ENCODE measurements at places on chromosomes 11 and 22.

GRCh38 chr22:44907765-44908737 is 101.8 kb downstream of the PHF21B start:
- no peak for DNase-seq

- DNase-seq, result no peak
These were observed 8.5 kb downstream of the BACE1-AS start for GRCh38 chr11:117299351-117300282.

DNA sequence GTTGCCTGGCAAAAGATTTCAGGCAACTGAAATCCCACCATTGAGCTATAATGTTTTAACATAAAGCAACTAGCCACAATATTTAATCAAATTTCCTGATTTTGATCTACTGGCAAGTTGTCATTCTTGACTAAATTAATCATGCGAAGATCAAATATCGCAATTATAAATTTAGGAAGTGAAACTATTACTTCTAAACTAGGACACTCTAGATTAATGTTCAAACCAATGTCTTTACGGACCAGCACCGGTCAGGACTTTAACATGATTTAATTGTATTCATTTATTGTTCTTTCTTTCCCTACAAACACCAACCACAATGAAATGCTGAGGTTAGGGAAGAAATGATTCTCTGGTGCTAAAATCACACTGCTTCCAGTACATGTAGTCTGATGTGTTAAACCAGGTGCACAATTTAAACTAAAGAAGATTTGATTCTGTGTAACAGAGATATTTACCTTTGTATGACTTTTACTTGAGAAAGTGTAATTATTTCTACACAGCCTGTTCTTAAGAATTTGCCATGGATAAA is 14.9 kb downstream of the GAS2 start:
- no peak for DNase-seq

GRCh38 chr11:58914821-58915543 is 24.3 kb upstream of the GLYATL1 start:
- DNase-seq, result no peak

DNA sequence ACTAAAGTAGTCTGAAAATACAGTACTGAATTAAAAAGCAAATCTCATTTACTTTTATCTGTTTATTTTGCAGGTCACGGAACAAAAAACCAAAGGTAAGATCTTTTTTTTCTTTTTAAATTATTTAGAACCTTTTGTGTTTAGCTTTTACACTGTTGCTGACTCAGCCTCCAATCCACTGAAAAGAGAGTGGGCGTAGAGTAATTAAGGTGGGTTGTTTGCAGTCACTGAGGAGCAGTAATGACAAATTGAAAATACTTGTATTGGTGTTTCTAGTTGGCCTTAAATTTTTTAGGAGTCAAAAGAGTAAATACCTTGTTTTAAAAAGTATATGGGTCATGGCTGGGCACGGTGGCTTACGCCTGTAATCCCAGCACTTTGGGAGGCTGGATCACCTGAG is 73.4 kb downstream of the TNRC6B start:
- DNase-seq, result no peak

DNA sequence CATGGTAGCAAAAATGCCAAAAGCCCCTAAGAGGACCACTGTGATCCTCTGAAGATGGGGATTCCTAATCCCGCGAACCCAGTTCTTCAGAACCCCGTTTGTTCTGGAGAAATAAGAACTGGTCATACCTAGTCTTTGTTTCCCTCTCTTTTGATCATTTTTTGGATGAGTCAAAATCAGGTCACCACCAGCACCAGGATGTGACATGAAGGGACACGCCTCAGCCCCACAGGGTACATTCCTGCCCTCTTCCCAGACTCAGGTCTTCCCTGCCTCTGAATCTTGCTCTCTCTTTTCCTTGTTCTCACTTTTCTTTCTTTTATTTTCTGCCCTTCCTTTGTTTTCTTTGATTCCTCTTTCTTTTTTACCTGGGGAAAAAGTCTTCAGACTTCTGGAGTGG is 14.6 kb upstream of the ANO1 start:
- no peak for DNase-seq

DNA sequence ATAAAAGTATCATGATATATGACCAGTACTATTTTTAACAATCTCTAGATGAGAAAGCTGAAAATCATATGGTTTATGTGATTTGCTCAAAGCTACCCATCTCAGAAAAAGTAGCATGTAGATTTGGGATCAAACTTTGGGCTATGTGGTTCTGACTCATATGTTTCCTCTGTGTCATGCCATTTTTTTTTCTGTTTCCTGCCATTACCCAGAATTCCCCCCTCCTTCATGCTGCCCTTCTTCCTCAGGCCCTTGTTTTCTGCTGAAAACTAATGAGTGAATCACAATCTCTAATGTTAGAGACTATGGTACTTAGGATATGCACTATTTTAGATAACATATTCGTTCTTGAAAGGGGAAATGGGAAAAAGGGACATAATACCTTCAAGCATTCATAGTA is 80.7 kb downstream of the JRKL start:
- DNase-seq, result no peak

DNA sequence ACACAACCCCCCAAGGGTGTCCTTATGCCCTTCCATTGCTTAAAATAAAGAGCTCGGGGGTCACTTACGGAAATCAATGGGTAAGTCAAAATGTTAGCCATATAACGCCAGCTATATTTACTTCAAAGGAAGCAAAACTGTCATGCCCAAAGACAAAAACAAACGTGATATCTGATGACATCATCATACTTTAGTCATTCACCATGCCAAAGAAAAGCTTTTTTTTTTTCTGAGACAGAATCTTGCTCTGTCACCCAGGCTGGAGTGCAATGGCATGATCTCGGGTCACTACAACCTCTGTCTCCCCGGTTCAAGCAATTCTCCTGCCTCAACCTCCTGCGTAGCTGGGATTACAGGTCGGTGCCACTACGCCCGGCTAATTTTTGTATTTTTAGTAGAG is 47.7 kb upstream of the SC5D start:
- DNase-seq, result no peak

DNA sequence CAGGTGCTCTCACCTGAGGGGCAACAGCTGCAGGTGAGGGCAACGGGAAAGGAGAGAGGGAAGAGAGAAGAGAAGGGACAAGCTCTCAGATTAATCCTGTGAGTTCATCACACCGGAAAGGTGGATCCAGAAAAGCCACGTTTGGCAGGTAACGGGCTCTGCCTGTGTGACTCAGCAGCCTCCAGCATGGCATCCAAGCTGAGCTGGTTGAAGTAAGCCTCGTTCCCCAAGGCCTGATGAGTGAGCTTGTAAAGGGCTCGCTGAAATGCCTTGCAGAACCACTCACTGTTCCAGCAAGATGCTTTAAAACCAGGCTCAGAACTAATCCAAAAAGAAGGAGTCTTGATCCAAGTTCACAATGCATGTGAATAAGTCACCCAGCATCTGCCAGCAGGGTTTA is 206.9 kb upstream of the TMEM45B start:
- no peak for DNase-seq

DNA sequence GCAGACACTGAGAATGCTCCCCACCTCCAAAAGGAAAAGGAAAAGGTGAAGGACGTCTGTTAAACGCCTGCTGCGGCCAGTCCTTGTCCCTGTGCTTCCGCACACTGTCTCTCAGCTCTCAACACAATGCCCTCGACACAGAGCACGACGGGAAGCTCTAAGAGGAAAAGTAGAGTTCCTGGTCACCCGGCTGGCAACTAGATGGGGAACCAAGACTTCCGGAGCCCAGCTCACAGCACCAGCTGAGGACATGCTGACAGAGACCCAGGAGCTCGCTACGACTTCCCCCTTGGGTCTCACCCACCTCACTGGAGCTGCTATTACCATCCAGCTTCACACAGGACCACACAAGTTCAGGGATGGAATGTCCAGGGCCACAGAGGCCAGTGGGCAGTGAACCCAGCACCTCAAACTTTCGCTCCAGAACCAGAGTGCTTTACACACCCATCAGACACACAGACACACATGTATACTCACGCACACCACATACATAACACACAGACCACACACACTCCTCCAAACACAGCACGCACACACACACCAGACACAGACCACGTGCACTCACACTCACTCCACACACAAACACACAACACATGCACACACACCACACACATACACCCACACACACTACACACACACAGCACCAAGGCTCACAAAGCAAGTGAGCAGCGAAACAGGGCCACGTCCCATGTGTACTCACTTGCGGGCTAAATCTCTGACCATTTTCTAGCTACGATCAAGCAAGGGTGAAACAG is 9.6 kb downstream of the SULT4A1 start:
- DNase-seq, result no peak

- peak; percentile 12 for DNase-seq
These were observed 20.7 kb upstream of the NAV2 start for GRCh38 chr11:19691815-19692500.

- no peak for DNase-seq
These were observed 83.8 kb upstream of the ATXN10 start for GRCh38 chr22:45587638-45588505.

- no peak for DNase-seq
These were observed 15.0 kb upstream of the PRR5 start for GRCh38 chr22:44686873-44687600.

- no peak for DNase-seq
These were observed 1350.5 kb downstream of the TBC1D22A start for GRCh38 chr22:48112687-48113521.

DNA sequence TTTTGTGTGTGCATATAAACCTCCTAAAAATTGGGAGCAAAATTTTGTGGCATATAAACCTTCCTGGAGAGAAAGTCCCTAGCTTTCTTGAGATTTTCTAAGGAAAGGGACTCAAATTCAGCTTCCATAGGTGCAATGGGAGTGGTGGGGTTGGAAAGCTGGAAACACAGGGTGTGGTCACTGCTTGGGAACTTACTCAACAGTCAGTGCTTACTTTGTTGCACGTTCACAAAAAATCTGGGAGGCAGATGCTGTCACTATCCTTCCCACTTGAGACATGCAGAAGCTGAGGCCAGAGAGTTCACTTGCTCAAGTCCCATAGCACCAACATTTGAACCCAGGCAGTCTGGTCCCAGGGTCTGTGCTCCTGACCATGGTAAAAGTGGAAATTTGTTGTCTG is 3.9 kb upstream of the CATSPERZ start:
- no peak for DNase-seq

DNA sequence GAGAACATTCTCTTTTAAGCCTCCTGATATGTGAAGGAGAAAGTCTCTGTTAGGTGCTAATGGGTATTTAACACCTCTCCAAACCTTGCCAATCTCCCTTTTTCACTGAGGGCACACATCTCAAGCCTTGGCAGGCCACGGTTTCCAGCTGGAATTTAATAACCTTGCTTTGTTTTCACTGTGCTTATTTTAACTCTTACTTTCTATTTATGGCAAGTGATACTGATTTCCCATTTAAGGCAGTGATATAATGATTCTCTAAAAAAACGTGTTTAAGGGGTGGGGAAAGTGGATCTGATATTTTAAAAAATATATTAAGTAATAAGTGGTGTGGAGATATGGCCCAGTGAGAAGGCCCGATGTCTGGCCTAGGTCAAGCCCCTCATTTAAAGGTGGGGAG is 1.1 kb upstream of the RASD2 start:
- DNase-seq, result no peak

DNA sequence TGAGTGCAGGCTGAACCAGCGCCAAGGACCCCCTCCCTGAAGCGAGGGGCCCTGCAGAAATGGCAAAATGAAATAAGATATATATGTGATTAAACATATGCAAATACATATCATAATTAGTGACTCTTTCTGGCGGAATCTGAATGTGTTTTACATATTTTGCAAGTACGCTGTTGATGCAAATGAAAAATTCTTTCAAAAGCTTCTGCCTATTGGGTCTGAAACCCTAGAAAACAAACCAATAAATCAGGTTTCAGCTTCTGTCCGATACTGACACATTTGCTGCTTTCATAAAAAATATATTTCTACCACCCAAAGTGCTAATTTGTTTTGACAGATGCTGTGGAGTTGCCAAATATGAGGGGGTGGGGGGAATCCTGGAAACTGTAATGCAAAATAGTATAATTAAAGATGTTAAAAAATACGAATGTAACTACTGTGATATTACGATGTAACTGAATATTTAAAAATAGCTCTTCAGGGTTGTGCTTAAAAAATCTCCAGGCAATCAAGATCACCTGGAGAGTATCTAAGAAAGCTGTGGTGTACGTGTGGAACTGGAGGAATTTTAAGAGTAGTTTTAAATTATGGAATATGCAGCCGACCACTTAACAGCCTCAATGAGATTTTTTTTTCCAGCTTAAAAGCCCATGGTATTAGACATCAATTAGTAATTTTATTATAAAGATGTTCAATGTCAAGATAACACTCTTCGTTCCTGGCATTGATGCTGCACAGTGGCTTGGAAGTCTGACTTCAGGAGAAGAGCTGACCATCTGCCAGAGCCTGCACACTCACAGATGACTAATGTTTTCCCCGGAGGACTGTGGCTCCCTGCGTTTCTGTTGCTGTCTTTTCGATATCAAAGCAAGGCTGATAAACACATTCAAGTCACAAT is 122.2 kb upstream of the RCN1 start:
- no peak for DNase-seq

DNA sequence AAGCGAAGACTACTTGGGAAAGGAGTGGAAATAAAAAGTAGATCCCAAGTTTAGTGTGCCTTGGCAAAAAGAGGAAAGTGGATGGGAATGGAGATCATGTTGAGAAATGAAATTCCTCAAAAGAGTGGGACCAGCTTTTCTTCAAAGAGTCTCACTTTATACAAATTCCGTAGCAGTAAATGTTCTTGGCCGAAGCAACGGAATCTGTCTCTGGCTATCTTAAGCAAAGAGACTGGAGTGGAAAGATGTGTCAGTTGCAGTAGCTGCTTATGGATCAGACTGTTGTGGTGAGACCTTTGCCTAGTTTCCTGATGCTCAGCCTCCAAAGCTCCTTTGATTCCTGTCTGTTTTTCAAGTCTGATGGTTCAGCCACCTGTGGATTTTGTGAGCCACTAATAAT is 73.6 kb downstream of the CSTPP1 start:
- no peak for DNase-seq

- DNase-seq, result no peak
These were observed 13.4 kb downstream of the CCDC134 start for GRCh38 chr22:41813726-41814410.

- DNase-seq, result no peak
These were observed 708 bp downstream of the SCO2 start for GRCh38 chr22:50524676-50525103.

DNA sequence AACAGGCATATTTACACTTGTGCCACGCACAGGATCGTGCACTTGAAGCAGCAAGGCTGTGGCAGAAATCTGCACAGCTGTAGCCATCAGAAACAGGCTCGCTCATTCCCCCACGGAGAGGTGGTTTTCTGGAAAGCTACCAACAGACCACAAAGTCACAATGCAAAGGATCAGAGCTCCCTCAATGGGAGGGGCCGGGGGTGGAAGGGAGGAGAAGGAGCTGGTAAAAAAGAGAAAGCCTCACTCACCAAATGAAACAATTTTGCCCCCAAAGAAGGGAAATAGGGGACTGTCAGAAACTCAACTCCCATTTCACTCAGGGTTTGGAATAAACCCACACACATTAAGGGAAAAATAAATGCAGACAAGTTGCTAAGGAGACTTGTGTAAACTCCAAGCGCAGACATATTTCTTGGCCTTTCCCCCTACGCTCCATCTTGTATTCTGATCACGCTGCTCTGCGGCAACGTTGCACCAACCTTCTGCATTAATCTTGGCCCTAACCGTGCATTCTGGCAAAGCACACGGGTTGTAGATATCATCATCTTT is 43.2 kb upstream of the BLID start:
- DNase-seq, result no peak

All from anterior cingulate cortex (tissue), 58 donors.